ENCODE measurements at places on chromosomes 1 and 21.

- DNase-seq: no peak
Measured at GRCh38 chr21:36767096-36767495, 68.2 kb downstream of the SIM2 start.

DNA sequence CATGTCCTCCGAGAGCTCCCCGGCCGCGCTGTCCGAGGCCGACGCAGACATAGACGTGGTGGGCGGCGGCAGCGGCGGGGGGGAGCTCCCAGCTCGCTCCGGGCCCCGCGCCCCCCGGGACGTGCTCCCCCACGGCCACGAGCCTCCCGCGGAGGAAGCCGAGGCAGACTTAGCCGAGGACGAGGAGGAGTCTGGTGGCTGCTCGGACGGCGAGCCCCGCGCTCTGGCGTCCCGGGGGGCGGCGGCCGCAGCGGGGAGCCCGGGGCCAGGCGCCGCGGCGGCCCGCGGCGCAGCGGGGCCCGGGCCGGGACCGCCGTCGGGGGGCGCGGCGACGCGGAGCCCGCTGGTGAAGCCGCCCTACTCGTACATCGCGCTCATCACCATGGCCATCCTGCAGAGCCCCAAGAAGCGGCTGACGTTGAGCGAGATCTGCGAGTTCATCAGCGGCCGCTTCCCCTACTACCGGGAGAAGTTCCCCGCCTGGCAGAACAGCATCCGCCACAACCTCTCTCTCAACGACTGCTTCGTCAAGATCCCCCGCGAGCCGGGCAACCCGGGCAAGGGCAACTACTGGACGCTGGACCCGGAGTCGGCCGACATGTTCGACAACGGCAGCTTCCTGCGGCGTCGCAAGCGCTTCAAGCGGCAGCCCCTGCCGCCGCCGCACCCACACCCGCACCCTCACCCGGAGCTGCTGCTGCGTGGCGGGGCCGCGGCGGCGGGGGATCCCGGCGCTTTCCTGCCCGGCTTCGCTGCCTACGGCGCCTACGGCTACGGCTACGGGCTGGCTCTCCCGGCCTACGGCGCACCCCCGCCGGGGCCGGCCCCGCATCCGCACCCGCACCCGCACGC lies 547 bp downstream of the FOXD2 start:
- no peak for DNase-seq

DNA sequence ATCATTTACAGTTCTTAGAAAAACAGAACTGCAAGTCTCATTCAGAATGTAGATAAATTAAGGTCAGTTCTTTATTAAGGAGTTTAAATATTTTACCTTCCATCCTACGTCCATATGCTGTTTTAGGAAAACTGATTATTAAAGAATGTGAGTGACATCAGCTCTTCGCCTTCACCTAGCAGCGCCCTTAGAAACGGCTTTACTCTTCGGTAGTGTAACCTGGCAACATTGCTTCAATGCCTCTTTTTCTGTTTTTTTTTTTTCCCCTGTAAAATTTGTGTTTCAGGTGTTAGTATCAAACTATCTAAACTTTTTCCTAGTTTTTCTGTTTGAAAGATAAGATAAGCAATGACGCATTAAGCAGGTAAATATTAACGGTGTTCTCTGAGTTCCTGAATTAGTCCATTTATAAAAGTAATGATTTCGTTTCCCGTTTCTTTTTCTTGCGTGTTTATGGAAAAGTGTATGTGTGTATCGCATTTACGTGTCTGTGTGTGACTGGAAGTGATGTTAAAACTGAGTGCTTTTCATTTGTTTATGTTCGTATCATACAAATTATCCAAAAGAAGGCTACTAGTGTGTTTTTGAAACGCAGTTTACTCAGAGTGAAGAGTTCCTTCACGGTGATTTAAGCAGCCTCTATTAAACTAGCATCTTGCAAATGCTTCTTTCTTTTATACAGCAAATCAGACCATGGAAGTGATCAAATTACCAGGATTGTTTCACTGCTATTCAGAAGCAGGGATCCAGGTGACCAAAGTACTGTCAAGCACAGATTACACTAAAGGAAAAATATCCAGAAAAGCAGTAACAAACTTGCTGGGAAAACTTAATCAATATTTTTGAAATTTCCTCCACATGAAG lies 139.0 kb downstream of the SDCCAG8 start:
- DNase-seq: no peak

DNA sequence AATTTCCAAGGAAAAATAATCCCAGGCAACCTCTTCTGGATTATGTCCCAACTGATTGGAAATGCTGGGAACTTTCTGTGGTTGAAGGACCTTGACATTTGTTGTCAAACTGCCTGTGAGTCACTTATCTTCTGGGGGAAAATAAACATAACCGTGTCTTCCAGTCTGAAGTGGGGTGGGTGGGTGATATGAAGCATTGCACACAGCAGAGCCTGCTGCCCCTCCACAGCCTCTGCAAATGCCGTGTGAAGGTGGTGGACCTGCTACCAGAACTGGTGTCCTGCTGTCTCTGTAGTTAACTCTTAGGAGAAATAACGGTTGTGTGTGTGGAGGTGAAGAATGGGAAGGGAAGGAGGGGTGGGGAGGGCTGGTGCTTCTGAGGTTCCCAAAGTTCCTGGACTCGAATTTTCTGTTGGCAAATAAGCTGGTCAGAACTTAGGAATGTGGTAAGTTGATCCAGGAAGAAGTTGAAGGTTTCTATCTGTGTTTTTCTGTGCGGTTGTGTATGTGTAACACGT lies 23.2 kb downstream of the GALNT2 start:
- DNase-seq: no peak

DNA sequence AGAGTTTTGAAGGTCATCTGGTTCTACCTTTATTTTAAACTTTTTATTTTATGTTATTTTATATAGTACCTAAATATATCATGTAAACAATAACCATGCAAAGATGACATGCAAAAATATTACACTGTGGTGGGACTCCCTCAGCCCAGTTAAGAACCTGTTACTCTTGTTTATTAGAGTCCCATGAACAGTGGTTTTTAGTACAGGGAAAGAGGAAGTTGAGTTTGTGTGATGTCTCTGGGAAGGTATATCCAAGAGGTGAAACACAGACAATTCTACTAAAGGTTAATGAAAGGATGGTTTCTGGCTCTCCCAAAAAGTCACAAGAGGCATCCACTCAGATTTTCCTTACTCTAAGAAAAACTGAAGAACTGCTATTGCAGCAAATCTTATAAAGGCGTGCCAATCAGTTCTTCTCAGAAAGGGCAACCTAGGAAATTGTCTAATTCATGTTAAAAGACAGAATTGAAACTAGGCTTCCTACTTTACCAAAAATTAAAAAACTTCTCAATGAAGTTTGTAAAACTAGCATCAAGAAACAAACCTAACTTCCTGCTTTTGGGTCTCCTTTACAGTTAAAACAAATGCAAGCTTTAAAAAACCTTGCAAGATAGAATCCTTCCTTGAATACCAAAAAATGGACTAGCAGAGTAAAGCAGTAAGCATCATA lies 19.9 kb downstream of the GFI1 start:
- DNase-seq: no peak

- DNase-seq: no peak
Measured at GRCh38 chr21:21668198-21668597, 670.0 kb downstream of the NCAM2 start.

DNA sequence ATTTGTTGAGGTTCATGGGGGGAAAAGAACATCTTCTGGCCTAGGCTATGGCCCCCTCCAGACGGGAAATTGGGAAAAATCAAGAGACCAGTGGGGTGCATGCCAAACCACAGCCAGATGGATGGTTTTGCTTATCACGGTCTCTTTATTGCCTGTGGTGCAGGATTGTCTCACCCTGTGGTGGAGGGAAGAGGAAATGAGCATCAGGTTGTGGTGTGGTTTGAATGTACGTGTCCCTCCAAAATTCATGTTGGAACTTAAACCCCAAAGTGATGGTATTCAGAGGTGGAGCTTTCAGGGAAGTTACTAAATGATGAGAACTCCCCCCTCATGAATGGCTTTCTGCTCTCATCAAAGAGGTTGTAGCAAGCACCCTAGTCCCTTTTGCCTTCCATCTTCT lies 525.7 kb downstream of the NPHP4 start:
- DNase-seq: no peak

GRCh38 chr1:6523566-6523965 lies 30.7 kb downstream of the NOL9 start:
- DNase-seq: peak; percentile 80

- DNase-seq: no peak
Measured at GRCh38 chr1:198564716-198565115, 24.2 kb upstream of the ATP6V1G3 start.

- peak; percentile 75 for DNase-seq
Measured at GRCh38 chr1:52268372-52268771, 97.6 kb downstream of the CC2D1B start.

- DNase-seq: no peak
Measured at GRCh38 chr1:12697397-12697796, 18.5 kb upstream of the AADACL3 start.

GRCh38 chr1:213728593-213729536 lies 258.9 kb upstream of the PROX1 start:
- DNase-seq: no peak

DNA sequence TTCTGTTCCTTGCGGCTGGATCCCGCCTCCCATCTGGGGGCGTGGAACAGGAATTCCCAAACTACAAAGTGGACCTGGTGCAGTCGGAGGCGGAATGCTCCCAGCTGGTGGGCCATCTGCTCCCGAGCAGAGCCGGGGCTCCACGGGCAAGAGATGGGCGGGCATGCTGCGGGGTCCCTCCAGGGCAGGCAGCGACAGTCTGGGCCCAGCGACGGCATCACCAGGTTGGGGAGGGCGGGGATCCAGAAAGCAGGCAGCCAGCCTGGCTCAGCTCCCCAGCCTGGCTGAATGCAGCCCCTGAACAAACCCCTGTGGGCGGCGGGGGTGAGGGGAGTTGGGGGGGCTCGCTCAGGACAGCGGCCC lies 3.6 kb downstream of the MEGF6 start:
- no peak for DNase-seq

GRCh38 chr1:7680207-7680954 lies 90.7 kb upstream of the VAMP3 start:
- DNase-seq: peak; percentile 80

DNA sequence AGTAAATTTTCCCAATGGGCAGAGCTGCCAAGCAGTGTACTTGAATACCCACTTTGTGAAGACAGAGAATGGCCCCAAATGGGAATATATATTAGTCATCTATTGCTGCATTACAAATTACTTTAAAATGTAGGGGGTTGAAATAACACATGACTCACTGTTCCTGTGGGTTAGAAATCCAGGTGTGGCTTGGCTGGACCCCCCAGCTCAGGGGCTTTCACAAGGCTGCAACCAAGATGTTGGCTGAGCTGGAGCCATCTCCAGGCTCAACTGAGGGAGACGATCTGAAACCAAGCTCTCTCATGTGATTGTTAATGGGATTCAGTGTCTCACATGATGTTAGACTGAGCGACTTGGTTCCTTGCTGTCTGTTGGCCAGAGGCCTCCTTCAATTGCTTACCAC lies 33.4 kb upstream of the ARHGAP29 start:
- DNase-seq: no peak

GRCh38 chr1:218664385-218665170 lies 319.4 kb downstream of the TGFB2 start:
- no peak for DNase-seq

DNA sequence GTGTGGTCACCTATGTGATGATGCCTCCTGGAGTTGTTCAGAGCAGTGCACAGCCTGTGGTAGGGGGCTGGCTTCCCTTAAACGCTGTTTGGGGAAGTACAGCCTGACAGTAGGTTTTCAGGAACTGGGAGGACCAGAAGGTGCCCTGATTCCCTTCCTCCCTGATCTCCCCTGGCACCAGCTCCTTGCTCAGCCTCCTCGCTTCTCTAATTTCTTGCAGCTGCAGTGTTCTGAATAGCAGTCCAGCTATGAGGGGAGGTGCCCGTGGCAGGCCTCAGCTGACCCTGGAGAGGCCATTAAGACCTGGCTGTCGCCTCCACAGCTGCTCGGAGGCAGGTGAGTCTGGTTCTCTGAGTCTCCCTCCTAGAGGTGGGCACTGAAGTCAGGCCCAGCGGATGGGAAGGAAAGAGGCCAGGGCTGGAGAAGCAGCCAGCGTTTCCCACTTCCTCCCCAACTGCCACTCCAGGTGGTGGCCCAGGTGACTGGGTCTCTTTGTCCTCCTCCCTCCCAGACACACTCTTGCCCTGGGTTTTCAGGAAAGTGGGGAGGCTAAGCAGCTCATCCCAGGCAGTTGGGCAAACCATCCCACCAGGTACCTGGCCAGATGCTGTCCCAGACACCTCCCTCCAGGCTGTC lies 52.0 kb upstream of the RPL11 start:
- DNase-seq: no peak

DNA sequence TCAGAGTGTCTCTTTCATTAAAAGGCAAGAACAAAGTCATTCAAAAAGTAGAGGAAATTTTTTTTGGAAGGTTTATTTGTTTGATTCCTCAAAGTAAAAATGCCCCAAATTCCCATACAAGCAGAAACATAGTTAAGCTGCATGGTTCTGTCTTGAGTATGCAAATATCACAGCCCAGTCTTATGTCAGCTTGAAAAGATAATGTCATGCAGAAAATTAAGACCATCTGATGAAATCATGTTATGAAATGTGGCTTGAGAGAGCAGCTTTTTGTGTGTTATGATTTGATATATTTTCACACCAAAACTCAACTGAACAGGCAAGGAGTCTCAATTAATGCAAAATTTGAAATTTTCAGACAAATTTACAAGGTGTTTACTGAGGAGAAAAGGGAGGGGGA lies 411.0 kb downstream of the LMO4 start:
- DNase-seq: no peak

GRCh38 chr1:85494074-85494903 lies 29.3 kb upstream of the DDAH1 start:
- DNase-seq: no peak

GRCh38 chr1:245673881-245674414 lies 519.2 kb downstream of the KIF26B start:
- peak; percentile 7 for DNase-seq

DNA sequence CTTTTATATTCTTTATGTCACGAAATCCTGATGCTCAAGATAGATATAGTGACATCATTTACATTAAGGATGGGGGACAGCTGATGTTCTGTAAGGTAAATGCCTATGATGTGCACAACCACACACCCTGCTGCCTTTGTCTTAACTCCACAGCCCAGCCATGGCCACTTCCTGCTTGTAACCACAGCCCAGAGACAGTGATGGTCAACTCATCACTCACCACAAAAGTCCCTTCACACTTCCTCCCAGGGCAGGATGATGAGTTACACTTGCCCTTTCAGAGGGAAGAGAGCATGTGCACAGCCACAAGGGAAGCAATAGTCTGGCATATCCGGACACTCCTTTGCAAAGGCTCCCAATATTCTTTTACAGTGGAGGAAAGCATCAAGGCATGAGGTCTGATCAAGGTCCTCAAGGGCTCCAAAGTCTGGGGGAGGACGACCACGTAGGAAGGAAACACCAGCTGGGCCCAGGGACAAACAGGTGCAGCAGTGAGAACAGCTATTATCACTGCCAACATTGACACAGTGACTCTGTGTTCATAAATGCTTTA lies 53.8 kb downstream of the PLPP3 start:
- peak; percentile 67 for DNase-seq

DNA sequence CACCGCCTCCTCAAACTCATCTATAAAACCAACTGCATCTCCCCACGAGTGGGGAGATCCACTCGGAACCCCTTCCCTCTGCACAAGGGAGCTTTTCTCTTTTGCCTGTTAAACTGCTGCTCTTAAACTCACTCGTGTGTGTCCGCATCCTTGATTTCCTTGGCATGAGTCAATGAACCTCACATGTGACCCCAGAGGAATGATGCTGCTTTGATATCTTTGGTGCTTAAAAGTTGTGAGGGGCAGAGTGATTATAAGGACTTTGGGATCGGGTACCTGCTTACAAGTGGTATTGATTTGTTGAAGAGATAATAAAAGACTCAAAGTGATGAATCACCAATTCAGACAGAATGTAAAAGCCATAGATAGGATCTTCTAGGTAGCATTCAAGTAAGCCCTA lies 125.3 kb downstream of the GREM2 start:
- no peak for DNase-seq

- no peak for DNase-seq
Measured at GRCh38 chr1:185837711-185838110, 103.5 kb downstream of the HMCN1 start.
